Peyer's patch (tissue), 4 donors: ENCODE measurements at places on chromosomes 1 and 21.

- no peaks in the 10 kb centered on the region for H3K27me3 ChIP-seq
- H3K4me1 ChIP-seq, result no peaks in the 10 kb centered on the region
- H3K4me3 ChIP-seq, result no peak overlapping the region
- H3K27ac ChIP-seq, result no peak overlapping the region
Observed at GRCh38 chr1:112457241-112457640, 51.5 kb upstream of the WNT2B start.

- no peak overlapping the region for H3K27ac ChIP-seq
- no peak overlapping the region for H3K4me3 ChIP-seq
- H3K4me1 ChIP-seq, result no peaks in the 10 kb centered on the region
- H3K27me3 ChIP-seq, result no peaks in the 10 kb centered on the region
Observed at GRCh38 chr1:93414749-93415148, 33.2 kb upstream of the FNBP1L start.

DNA sequence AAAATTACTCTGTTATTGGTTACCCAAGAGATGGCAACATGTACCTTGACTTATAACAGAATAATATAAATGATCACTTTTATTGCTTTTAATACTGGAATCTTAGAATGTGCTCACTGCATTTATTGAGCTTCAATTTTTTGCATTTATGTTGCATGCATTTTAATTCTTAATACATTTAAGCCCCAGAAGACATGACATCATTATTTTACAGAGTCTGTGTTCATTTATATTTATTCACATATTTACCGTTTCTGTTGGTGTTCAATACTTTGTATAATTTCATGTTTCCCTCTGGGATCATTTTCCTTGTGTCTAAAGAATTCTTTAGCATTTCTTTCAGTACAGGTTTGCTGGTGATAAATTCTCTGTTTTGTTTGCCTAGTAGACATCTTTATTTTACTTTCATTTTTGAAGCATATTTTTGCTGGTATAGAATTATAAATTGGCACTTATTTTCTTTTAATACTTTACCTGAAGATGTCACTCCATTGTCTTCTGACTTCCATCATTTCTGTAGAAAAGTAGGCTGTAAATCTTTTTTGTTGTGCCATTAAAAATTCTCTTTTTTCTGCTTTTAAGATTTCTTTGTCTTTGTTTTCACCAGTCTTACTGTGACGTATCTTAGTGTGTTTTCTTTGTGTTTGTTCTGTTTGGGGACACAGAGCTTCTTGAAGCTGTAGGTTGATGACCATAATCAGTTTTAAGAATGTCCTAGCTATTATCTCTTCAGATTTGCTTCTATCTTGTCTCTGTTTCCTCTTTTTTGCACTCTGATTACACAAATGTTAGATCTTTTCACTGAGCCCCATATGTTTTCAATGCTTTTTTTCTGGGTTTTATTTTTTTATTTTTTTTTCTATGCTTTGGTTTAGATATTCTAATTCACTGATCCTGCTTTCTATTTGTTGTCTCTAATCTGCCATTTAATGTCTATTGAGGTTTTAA lies 26.9 kb downstream of the DISP3 start:
- no peaks in the 10 kb centered on the region for H3K36me3 ChIP-seq
- H3K4me1 ChIP-seq, result no peaks in the 10 kb centered on the region
- no peak for DNase-seq
- H3K4me3 ChIP-seq, result no peak overlapping the region
- H3K27ac ChIP-seq, result no peak overlapping the region
- H3K27me3 ChIP-seq, result no peaks in the 10 kb centered on the region

DNA sequence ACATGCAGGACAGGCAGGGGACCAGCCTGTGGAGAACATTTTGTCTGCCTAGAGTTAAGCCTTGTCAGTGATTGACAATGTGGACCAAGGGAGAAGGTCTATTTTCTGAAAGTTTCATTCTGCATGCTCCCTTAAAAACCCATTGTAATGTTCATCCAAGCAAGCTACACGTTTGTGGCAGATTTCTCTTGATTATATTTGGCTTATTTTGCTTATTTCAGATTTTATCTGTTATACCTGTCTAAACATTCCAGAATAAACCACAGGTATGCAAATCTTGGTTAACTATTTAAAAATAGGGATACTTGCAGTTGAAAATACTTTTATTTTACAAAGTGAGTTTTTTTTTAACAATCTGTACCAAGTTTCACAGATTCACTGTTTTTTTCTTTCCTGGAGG lies 78.2 kb upstream of the F3 start:
- H3K27me3 ChIP-seq, result no peaks in the 10 kb centered on the region
- no peaks in the 10 kb centered on the region for H3K36me3 ChIP-seq
- H3K4me1 ChIP-seq, result no peaks in the 10 kb centered on the region

DNA sequence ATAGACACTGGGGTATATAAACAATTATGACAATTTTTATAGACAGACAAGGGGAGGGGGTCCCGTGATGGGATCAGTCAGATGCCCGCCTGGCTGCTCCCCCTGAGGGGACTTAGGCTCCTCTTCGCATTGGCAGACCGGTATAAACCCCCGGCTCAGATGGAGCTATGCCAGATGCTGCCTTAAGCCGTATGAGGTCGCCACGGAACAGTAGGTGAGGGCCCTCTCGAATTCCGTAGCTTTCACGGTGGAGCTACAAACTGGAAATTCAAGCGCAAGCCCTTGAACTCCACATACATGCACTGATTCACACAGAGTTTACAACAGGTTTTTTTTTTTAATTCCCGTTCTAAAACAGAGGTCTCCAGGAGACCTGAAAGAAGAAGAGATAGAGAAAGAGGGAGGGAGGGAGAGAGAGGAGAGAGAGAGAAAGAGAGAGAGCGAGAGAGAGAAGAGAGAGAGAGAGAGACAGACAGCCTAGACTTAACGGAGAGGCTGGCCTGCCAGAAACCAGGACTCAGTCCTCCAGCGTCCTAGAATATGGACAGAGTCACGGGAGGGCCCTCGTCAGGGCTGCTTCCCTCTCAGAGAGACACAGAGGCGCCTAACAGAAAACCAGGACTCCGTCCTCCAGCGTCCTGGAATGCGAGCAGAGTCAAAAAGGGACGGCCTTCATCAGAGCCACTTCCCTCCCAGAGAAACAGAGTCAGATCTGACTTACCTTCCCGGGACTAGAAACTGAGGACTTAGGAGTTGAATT lies 24.4 kb upstream of the TMEM54 start:
- no peak for DNase-seq
- peak overlapping the region; percentile 76 for H3K27ac ChIP-seq
- no peaks in the 10 kb centered on the region for H3K36me3 ChIP-seq
- H3K4me1 ChIP-seq, result no peaks in the 10 kb centered on the region
- peak overlapping the region; percentile 43 for H3K4me3 ChIP-seq
- no peaks in the 10 kb centered on the region for H3K27me3 ChIP-seq

- DNase-seq, result no peak
- H3K27ac ChIP-seq, result no peak overlapping the region
- H3K4me3 ChIP-seq, result no peak overlapping the region
Observed at GRCh38 chr1:65605621-65606020, 185.2 kb downstream of the LEPR start.

- no peaks in the 10 kb centered on the region for H3K4me1 ChIP-seq
- H3K4me3 ChIP-seq, result no peak overlapping the region
- H3K27me3 ChIP-seq, result no peaks in the 10 kb centered on the region
- no peaks in the 10 kb centered on the region for H3K36me3 ChIP-seq
- DNase-seq, result no peak
Observed at GRCh38 chr1:188169971-188170370, 1341.2 kb downstream of the PLA2G4A start.

DNA sequence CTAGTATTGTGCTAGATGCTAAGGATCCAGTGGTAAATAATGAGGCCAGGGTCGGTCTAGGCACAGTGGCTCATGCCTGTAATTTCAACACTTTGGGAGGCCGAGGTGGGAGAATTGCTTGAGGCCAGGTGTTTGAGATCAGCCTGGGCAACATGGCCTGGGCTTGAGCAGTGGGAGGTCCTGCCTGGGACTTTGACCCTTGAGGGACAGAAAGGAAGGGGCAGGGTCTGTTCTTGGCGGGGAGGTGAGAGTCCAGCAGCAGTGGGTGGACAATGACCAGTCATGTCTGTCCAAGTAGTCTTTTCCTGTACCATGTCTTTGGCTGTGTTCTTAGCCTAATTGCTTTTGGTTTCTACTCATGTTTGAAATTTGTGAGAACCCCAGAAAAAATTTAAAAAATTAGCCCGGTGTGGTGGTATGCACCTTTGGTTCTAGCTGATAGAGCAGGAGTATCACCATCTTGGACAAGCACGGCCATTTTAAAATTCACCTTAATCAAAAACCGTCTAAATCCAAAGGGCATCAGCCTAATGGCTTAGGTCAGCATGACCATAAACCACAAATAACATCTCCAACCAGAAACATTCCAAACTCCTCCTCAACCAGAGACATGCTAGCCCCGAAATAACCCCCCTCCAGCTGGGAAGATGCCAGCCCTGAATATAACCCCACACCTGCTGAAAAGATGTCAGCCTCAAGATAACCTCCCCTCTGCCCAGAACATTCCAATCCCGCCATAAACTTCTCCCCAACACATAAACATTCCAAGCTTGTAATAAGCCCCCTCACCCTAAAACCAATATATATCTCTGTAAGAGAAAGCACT lies 6.8 kb upstream of the AK2 start:
- no peak overlapping the region for H3K27ac ChIP-seq
- no peaks in the 10 kb centered on the region for H3K27me3 ChIP-seq

GRCh38 chr1:206495493-206496046 lies 11.8 kb upstream of the RASSF5 start:
- H3K27ac ChIP-seq, result no peak overlapping the region
- no peaks in the 10 kb centered on the region for H3K36me3 ChIP-seq
- H3K4me1 ChIP-seq, result peaks cover 9% of the 10 kb centered on the region

DNA sequence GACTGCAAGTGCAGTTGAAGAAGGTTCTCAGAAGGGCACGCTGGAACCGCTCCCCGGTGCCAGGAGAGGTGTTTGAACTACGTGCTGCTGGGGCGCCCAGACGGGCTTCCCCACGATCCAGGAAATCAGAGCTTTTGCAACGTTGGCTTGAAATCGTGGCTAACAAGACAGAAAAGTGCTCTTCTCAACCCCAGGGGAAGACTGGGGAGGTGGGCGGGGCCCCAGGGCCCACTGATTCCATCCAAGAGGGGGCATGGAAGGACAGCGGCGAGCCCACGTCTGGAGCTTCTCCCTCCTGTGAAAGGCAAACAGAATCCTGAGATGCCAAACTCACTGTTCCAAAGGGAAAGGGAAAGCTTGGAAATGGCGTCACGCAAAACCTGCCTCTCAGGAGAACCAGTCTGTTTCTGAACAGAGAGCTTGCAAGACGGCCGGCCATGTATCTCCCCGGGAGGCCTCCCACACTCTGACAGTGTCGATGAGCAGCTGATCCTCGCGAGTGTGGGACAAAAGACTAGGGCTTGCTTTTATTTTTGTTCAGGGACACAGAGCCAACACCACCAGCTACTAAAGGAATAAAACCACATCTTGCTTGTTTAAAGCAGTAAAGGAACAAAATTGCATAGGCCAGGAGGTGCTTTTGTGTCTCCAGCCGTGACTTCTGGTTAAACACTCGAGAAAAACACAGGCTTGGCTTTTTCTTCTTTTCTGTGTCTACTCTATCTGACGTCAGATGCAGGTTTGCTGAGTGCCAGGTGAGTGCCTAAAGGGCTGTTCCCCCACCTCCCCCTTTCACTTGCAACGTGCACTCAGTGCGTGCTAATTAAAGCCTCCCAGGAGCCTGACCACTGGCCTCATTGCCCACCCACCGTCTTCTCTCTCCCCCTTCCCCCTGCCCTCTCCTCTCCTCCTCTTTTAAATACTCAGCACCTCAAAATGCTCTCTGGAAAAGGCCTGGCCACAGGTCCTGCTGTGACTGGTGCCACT lies 41.5 kb downstream of the LRRC3 start:
- no peaks in the 10 kb centered on the region for H3K27me3 ChIP-seq
- no peak for DNase-seq
- no peak overlapping the region for H3K4me3 ChIP-seq
- H3K36me3 ChIP-seq, result no peaks in the 10 kb centered on the region
- H3K27ac ChIP-seq, result no peak overlapping the region

GRCh38 chr1:38454236-38454635 lies 405.3 kb downstream of the RRAGC start:
- H3K27ac ChIP-seq, result no peak overlapping the region
- H3K4me3 ChIP-seq, result no peak overlapping the region
- DNase-seq, result no peak
- no peaks in the 10 kb centered on the region for H3K36me3 ChIP-seq

GRCh38 chr1:156709757-156710489 lies 4.5 kb upstream of the CRABP2 start:
- H3K4me1 ChIP-seq, result peaks cover 7% of the 10 kb centered on the region
- no peak overlapping the region for H3K4me3 ChIP-seq
- H3K27me3 ChIP-seq, result no peaks in the 10 kb centered on the region
- H3K36me3 ChIP-seq, result no peaks in the 10 kb centered on the region

GRCh38 chr1:117118137-117118536 lies 3.4 kb downstream of the TRIM45 start:
- DNase-seq, result no peak
- no peaks in the 10 kb centered on the region for H3K36me3 ChIP-seq
- H3K4me1 ChIP-seq, result no peaks in the 10 kb centered on the region
- no peaks in the 10 kb centered on the region for H3K27me3 ChIP-seq

DNA sequence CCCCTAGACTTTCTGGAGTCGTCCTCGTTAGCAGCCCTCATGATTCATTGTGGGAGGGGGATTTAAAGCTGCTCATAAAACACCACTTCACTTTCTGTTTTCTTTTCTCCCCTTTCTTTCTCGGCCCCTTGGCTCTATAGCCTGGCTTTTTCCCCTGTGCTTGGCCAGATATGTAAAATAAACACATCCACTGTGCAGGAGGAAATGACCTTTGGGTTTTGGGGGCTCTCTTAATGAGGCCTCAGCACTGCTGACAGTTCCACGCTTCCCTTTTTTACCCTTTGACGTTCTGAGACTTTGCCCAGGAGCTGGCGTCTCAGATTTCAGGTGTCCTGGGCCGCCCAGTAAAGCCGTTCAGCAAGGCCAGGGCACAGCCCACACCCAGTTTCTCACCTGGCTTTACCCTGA lies 65.7 kb downstream of the RUNX3 start:
- peak overlapping the region; percentile 50 for H3K27ac ChIP-seq
- no peak overlapping the region for H3K4me3 ChIP-seq
- no peaks in the 10 kb centered on the region for H3K27me3 ChIP-seq
- DNase-seq, result peak; percentile 70
- no peaks in the 10 kb centered on the region for H3K36me3 ChIP-seq

- no peak for DNase-seq
- no peaks in the 10 kb centered on the region for H3K36me3 ChIP-seq
- no peaks in the 10 kb centered on the region for H3K27me3 ChIP-seq
- H3K27ac ChIP-seq, result no peak overlapping the region
- no peak overlapping the region for H3K4me3 ChIP-seq
Observed at GRCh38 chr1:204194771-204195170, 1.5 kb downstream of the KISS1 start.
